ENCODE measurements at places on chromosomes 3 and 15.

DNA sequence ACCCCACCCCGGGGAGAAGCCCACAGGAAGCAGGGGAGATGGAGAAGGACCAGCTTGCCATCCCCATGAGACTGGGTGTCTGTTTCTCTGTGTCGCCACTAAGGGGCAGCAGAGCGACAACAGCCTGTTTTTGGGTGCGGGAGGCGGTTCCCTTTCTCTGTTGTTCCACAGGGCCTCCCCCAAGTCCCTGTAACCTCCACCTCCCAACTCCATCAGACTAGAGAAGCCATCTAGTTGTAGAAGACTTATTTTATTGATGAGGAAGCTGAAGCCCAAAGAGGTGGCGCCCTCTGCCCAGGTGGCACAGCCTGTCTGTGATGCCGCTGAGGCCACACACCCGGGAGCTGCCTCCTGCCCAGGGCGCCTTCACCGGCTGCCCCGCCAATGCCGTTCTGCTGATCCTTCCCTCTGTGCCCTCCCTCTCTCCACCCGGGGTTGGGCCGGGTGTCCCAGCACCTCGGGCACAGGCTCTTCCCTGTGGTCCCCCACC is 3.9 kb upstream of the CCDC9B start:
- DNase-seq, result peak; percentile 72

DNA sequence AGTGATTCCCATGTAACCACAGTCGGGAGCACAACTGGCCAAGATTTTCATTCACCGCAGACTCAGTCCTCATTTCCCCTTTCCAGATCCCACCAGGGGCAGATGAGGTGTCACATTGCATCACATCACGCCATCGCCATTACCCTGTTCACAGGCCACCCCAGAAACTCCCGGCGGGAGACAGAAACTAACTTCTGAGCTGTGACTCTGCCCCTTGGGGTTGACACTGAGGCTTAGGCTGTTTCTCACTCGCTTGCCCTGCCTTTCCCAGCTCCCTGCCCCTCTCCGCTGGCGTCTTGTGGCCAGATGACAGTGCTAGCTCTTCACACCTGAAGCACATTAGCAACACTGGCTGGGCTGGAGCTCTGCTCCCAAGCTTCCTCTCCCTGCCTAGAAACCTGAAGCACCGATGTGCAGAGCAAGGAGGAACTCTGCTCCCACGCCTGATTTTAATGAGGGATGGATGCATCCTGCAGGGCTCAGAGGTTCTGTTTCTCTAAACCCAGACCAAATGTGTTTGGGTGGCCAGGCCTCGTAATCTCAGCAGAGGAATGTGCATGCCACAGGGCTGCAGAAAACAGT is 88.8 kb upstream of the CTDSPL start:
- DNase-seq, result no peak

- DNase-seq, result peak; percentile 58
Measured at GRCh38 chr3:153911116-153911515, 210.1 kb upstream of the ARHGEF26 start.

DNA sequence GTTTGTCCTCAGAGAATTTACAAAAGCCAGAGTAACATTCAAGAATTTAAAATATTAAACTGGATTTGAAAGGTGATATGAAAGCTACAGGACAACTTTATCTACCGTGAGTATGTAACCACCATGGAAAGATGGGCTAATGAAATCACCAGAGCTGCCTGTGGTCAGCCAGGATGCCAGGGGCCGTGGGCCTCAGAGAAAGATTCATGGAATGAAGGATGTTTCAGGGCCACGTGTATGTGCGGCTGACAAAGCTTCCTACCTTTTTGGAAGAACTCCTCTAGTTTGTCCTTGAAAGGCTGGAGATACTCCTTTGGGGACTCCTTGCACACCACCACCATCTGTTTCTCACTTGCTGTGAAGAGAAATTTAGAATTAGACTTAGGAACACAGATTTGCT is 138.9 kb downstream of the GREM1 start:
- no peak for DNase-seq

DNA sequence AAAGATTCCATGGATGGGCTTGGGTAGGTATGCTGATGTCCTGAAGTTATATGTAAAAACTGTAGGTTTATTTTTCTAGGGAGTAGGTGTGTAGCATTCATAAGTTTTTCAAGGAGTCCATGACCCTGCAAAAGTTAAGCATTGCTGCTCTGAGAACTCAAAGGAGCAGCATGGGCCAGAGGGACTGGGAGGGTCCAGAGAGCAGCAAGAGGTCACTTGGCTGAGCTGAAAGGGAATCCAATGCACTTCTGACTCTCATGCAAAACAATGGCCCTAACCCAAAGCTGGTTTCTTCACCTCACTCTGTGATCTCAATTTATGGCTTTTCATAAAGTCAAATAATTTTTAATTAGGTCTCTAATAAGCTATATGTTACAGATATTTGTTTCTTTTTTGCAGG is 198.3 kb upstream of the GOLGA6L4 start:
- DNase-seq, result no peak

- no peak for DNase-seq
Measured at GRCh38 chr3:193344486-193344885, 34.1 kb downstream of the ATP13A5 start.

- no peak for DNase-seq
Measured at GRCh38 chr3:8555725-8556472, 54.3 kb downstream of the LMCD1 start.

DNA sequence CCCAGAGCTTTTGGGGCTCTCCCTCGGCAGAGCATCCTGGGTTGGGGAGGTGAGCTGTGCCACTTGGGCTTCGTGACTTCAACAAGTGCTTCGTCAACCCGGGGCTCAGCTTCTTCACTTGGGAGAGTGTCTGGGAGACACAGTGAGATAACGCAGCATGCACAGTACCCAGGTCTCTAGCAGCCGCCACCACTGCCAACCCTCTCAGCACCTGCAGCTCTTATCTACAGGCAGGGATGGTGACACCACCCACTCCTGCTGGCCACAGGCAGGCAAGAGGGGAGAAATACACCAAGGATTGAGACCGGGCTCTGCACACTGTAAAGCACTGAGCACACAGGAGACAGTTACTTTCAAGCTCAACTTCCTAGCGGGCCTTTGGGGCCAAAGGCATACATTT is 11.6 kb downstream of the TKT start:
- DNase-seq, result no peak

DNA sequence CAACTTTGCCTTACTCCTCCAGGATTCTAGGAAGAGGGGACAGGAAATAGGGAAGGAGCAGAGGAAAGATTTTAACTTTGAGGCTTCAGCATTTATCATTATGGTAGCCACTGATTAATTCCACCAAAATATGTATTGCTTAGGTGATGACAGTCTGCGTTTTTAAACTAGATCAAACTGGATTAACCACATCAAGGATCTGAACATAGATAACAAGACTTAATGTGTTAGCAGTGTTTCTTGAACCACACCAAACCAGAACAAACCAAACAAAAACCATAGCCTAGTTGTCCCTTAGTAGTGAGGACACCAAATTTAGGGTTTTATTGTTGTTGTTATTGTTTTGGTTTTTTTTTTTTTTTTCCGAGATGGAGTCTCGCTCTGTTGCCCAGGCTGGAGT is 113.5 kb upstream of the LMOD3 start:
- no peak for DNase-seq

DNA sequence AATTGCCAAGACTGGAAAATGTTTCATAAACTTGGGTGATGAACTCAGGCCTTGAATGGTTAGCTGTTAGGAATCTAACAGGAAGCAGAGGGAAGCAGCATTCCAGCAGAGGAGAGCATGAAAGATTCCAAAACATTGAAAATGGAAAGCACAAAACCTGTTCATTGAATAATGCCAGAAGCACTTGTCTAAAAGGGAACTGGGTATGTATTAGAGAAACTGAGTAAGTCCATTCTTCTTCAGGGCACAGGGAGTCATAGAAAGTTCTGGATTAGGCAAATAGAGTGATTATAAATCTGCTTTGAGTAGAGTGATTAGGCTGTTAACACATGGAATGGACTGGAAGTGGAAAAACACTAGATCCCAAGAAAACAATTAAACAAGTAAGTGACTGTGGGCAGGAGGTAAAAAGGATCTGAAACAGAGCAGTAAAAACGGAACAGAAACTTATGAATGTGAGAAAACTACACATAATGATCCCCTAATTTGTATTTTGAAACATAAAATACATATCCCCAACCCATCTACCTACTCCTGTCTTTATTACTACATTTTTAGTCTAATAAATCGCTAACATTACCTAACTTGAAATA is 343.4 kb downstream of the TBC1D5 start:
- DNase-seq, result no peak

- peak; percentile 23 for DNase-seq
Measured at GRCh38 chr3:19348941-19349564, 200.7 kb downstream of the KCNH8 start.

DNA sequence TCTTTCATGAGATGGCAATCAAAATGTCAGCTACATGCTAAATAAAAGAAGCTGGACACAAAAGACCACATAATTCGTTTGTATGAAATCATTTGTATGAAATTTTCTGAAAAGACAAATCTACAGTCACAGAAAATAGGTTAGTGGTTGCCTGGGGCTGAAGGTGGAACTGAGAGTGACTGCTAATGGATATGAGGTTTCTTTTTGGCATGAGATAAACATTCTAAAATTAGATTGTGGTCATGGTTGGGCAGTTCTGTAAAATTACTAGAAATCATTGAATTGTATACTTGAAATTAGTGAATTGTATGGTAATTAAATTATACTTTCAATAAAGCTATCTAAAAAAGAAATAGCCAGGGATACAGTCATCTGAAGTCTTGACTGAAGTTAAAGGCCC is 2.7 kb upstream of the DMXL2 start:
- DNase-seq, result no peak

DNA sequence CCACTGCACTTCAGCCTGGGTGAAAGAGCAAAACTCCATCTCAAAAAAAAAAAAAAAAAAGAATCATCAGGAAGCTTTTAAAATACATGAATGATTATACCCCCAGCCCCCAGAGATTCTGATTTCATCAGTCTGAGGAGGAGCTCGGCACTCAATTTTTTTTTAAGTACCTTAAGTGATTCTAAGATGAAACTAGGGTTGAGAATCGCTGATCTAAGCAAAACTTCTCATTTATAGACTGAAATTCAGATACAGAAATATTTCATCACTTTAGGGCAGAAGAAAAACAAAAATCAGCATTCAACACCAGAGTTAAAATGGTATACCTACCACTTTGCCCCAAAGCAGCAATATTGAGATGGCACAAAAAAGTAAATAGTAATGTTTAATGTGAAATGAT is 24.7 kb downstream of the CPA3 start:
- DNase-seq, result no peak

GRCh38 chr3:29544701-29545363 is 264.0 kb downstream of the RBMS3 start:
- no peak for DNase-seq

DNA sequence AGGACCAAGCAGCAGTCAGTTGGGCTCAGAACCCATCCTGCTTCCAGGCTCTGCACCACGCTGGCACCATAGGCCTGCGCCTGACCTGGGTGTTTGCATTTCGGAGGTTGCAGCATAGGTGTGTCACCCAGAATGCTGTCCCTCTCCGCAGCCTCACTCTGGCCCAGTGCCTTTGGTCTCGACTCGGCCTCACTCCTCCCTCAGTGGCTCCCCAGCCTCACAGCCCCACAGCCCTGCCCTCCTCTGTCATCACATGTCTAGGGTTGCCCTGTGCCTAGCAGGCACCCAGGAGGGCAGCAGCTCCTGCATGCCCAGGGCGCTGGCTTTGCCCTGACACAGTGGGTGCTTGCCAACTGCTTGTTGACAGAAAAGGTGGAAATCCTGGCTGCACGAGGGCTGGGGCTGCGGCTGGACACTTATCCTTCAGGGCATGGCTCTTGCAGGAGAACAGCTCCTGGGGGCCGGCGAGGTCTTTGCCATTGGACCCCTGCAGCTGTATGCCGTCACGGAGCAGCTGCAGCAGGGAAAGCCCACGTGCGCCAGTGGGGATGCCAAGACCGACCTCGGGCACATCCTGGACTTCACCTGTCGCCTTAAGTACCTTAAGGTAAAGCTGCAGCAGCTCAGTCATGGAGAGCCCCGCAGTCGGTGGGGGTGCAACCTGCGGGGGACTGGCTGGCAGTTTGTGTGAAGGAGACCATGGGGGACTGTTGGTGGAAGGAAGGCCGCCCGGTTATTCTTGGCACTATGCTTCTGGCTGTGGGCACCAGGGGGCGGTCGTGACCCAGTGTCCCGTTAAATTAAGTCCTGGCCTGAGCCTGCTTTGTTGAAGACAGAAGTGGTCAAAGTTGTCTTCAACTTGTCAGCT is 16.2 kb downstream of the NISCH start:
- peak; percentile 50 for DNase-seq

DNA sequence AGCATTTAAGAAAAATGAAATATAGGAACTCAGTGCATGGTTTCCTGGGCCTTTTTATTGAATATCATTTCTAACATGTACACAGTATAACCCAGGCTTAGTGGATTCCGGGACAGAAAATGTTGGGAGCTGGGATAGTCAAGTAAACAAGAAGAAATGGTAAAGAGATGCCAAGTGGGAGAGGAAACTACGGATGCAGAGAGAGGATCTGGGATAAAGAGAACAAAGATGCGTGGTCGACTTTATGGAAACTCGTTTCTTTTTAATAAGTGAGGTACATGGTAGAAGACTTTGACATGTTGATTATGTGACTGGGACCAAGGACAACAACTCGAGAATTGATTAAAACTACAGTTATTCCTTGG is 1.2 kb upstream of the GPR176 start:
- DNase-seq, result no peak

DNA sequence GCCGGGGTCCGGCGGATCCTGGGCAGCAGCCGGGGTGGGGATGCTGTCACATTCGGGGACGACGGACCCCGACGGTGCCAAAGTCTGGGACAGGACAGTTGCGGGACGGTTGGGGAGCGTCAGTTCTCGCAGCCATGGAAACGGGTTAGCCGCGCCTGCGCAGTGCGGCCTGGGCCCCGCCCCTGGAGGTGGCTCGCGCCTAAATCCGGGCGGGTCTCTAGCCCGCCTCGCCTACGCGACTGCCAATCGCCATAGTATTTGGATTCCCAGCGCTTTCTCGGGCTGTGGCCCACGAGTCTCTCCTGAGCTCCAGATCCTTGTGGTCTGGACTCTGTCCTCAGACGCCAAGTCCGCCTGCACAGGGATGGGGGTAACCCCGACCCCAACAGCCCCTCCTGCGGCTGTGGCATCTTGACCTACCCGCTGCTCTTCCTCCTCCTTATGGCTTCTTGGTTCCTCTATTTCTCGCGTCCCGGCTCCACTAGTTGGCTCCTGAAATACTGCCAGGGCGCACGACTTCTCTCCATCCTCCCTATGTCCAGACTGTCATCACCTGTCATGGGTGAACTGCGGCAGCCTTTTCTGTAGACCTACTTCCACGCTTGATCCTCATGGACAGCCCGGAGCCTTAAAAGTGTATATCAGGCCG is at the start of gene ZMYND10:
TSS of gene ZMYND10 (minus strand) at position 147 of the 649 bp plus-strand sequence. CDS start 153 bp downstream, outside the sequence.
- peak; percentile 58 for DNase-seq

Data from umbilical cord (tissue), 2 donors.